ENCODE measurements at places on chromosomes 13 and 19.
A peak's percentile ranks its signal among the peaks of the same experiment; 100 is the strongest.

DNA sequence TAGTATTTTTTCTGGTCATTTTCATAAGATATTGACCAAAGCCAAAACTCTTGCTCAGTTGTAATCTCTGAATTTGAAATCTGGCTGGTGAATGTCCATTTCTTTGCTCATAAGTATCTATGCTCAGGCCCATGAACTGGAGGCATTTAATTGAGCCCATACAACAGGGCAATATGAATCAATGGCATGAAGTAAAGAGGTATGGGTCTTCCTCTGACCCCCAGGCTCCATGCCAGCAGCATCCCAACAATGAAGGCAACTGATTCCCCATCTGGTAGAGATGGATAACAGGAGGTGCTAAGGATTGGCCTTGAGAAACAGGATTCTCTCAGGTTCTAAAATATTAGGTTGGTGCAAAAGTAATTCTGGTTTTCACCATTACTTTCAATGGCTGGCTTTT lies 330.8 kb downstream of the LIG4 start:
- DNase-seq: no peak

GRCh38 chr19:41029524-41030432 lies 38.7 kb downstream of the CYP2B6 start:
- DNase-seq: no peak

DNA sequence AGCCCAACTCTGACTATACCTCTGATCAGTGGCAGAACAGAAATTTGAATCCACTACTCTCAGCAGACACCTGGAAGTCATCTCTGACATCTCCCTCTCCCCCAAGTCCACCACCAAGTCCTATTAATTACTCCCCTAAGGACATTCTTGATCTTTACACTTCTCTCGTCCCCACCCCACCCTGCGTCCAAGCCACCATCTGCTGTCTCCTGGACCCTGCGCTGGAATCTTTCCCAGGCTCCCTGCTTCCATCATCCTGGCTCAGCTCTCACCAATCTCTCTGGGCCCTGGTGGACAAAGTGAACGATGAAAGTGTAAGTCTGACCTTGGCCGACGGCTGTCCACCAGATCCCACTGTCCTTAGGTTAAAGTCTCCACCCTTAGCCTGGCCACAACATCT lies 145.6 kb upstream of the GJB6 start:
- DNase-seq: no peak

DNA sequence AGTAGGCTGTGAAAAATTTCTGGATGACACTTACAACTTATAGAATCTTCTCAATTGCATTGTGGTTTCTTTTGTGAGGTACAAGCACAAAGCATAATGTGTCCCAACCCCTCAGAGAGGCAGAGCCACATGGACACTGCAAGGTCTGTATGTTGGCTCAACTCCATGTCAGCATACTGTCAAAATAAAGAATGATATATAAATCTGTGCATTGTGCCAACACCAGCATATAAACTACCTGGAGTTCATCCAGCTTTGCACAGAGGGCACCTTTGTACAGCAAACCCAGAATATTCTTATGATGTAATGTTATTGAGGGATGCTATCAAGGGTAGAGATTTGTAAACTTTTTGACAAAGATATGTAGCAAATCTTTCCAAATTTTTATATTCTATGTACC lies 1065.8 kb upstream of the MIR17HG start:
- no peak for DNase-seq

GRCh38 chr13:50078895-50079654 lies 63.8 kb downstream of the KCNRG start:
- DNase-seq: no peak

DNA sequence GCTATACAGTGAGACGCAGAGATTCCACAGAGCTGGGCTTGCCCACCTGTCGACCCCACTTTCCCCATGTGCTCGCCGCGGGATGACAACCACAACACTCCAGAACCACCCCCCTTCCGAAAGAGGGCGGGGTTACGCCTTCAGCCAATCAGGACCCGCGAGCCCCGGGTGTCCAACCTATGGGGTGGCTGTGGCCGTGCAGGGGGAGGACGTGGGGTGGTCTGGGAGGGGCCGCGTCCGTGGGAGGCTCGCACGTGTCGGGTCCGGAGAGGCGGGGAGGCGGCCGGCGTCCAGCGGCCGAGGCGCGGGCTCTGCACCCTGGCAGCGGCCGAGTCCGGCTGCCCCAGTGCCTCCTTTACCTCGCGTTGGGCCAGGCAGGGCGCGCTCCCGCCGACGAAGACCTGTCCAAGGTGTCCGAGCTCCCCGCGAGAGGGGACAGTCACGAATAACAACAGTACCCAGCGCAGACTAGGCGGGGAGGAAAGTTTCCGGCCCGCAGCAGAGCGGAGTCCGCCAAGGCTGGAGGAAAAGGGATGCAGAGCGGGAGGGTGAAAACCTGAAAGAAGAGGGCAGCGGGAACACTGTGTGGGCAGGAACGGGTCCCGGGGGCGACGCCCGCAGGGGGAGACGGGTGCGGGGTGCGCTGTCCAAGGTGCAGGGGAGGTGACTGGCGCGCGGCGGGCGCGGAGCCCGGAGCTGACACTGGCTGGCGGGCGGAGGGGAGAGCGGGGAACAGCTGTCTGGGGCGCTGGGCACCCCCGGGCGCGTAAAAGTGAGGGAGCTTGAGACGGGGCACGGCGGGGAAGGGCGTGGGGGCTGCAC lies 911 bp downstream of the ENOX1 start:
- DNase-seq: peak; percentile 81

- no peak for DNase-seq
Measured at GRCh38 chr19:58429745-58430144, 10.2 kb downstream of the ZNF132 start.

DNA sequence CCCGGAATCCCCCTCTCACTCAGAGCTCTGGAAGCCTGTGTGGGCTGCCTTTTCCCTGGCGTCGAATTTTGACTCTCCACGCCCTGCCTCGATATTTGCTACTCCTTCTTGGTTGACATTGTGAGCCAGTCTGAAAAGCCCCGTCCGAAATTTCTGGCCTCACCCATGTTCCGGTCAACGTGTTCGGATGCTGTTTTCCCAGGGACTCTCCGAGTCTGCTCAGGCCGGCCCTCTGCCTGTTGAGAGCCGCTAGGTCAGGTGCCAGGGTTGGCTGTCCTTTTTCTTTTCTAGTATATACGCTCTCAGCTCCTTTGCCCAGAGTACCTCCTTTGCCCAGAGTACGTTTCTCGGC lies 6.8 kb upstream of the DGKH start:
- DNase-seq: peak; percentile 74

Data from cardiac fibroblast (primary cell).